ENCODE measurements at places on chromosomes 7 and 10.

DNA sequence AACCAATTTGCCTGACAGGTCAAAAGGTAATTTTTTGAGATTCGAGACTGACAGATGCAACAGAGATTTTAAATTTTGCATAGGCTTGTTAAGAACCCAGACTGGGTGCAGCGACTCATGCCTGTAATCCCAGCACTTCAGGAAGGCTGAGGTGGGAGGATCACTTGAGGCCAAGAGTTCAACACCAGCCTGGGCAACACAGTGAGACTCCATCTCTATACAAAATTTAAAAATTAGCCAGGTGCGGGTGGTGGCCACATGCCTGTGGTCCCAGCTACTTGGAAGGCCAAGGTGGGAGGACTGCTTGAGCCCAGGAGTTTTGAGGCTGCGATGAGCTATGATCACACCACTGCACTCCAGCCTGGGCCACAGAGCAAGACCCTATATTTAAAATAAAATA is 34.6 kb downstream of the AMZ1 start:
- DNase-seq: no peak

DNA sequence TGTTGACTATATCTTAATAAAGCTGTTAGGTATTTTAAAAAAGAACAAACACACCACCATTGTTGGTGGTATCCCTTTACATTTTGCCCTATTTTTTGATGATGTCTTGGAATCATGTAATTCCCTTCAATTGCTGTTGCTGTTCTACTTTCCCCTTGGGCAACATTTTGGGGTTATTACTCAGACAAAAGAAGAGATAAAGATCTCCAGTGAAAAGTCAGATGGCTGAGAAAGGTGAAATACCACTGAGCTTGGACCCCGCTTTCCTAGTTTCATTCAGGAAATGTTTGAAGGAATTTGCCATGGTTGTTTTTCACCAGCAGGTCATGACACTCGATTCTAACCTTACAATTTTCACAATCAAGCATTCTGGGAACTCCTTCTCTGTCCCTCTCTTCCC is 84.6 kb downstream of the MACC1 start:
- DNase-seq: no peak

GRCh38 chr7:134660242-134660785 is 13.7 kb downstream of the BPGM start:
- DNase-seq: no peak

DNA sequence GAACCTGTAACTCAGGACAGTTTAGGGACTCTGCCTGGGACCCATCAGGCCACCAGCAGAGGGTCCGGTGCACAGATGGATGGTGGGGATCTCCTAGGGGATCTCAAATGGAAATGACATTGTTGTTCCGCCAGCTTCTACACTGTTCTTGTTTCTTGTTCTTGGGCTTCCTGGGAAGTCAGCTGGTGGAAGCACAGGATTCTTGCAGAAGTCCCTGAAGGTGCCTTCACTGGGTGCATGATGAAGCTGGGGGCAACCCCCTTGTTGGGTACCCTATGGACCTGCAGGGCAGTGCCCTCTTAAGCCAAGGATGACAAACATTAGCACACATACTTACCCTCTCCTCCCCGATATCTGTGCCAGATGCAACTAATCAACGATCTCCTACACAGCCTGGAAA is 18.6 kb downstream of the SFTPD start:
- DNase-seq: no peak

- peak; percentile 60 for DNase-seq
These were observed 918 bp upstream of the RPEL1 start for GRCh38 chr10:103244666-103245271.

GRCh38 chr7:81769891-81770727 is at the start of gene HGF:
TSS of gene HGF (minus strand) at chr7:81770047. CDS start at chr7:81769971, 76 bp downstream.
- DNase-seq: no peak

- DNase-seq: no peak
These were observed 216.7 kb upstream of the KLF14 start for GRCh38 chr7:130950741-130951140.

DNA sequence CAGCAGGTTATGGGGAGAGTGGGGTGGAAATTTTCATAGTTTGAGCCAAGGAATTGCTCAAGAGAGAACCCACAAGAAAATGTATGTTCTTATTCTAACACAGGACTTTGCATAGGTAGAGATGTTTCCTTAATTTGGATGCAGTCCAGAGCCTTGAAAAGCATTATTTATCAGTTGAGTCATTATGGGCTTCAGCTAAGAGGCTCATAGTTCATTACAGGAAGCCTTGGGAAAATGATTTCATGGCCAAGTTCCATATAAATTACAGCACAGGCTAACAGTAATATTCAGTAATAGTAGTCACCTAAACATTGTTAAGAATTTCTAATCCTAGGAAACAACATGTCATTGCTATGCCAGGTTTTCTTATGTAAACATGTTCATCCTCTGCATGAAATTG is 131.1 kb upstream of the PTPRZ1 start:
- no peak for DNase-seq

DNA sequence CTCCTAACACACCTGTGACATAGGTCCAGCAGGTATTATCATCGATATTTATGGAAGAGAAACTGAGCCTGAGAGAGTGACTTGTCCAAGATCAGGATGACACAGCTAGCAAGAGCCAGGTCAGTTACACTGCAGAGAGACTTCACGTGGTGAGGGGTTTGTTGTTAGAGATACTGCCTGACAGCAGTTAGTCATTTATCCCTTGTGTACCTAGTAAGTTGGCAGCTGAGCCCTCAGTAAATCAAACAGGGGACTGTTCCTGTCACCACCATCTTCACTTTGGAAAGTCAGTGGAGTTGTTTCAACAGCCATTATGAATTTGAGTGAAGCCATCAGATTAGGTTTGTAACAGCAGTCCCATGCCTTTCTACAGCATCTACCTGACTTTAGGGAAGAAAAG is 87.5 kb upstream of the GATA3 start:
- no peak for DNase-seq

GRCh38 chr7:24877790-24878311 is 102.1 kb downstream of the OSBPL3 start:
- no peak for DNase-seq

GRCh38 chr7:129690701-129691100 is 79.2 kb downstream of the NRF1 start:
- DNase-seq: no peak

- DNase-seq: no peak
These were observed 92.9 kb downstream of the AHR start for GRCh38 chr7:17391366-17391765.

- DNase-seq: no peak
These were observed 203.6 kb downstream of the VTI1A start for GRCh38 chr10:112650588-112651030.

- DNase-seq: no peak
These were observed 1.8 kb downstream of the HOXA2 start for GRCh38 chr7:27100694-27101170.

DNA sequence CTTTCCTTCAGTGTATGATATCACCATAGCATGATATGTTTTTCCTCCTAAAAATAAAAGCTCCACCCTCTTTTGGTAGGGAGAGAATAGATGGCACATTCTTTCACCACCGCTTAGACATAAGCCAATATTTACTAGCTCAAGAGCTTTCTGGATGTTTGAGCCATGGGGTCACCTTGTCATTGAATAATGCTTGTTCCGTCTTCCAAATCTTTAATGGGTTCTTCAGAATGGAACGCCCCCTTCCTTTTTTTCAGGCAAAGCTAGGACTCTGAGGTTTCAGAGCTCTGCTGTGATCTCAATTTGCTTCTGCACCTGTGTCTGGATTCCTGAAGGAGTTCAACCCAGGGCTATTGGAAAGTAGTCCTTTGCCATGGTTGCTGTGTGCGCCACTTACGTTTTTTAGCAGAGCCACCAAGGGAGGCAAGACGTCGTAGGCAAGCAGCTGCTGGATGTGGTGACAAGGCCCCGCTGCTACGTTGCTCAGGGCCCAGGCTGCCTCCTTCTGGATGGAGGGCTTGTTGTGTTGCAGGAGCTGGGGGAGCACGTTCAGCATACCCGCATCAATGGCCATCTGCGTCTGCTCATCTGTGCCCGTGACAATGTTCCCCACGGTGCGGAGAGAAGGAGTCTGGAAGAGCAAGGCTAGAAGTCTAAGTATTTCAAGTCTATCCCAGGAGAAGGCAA is 23.2 kb downstream of the KPNA7 start:
- DNase-seq: no peak

DNA sequence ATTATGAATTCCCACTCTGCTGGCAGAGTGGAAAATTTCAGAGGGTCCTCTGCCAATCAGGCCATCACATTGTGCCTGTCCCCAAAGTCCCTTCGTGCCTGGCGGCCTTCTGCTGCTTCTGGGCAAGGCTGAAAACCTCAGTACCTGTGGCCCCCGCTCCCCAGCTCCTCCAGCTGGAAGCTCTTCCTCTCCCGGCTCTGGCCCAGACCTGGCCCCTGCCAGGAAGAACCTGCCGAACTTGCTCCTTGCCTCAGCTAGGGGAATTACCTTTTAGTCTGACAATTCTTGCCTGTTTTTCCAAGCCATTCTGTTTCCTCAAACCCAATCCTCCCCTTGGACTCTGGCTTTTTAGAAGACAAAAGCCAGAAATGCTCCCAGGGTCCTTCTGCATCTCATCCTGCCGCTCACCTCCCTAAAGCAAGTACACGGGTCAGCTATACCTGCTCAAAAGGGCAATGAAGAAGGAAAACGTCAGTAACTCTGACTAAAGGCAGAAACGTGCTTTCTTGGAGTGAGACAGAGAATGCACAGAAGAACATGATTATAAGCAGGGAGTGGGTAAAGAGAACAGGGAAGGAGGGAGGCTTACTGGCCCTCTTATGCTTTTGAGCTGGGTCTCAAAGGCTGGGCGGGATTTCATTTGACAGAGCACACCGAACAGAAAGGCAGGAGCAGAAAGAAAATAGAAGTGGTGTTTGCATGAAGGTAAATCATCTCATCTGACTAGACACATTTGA is 28.1 kb upstream of the TRIL start:
- no peak for DNase-seq

DNA sequence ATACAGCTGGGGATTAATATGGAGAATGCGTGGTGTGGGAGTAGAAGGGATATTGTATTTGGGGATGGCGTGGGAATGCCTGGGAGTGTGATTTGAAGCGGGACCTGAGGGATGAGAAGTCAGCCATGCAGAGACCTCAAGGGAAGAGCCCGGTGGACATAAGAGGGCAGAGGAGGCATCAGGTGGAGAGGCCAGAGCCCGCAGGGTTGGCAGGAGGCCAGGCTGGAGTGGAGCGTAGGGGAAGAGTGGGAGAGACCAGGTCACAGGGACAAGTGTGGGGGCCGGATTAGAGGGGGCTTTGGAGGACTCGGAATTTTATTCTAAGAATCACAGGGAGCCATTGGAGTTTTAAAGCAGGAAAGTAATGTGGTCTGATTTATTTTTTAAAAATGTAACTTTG is 2.0 kb downstream of the NDUFB2 start:
- DNase-seq: no peak

DNA sequence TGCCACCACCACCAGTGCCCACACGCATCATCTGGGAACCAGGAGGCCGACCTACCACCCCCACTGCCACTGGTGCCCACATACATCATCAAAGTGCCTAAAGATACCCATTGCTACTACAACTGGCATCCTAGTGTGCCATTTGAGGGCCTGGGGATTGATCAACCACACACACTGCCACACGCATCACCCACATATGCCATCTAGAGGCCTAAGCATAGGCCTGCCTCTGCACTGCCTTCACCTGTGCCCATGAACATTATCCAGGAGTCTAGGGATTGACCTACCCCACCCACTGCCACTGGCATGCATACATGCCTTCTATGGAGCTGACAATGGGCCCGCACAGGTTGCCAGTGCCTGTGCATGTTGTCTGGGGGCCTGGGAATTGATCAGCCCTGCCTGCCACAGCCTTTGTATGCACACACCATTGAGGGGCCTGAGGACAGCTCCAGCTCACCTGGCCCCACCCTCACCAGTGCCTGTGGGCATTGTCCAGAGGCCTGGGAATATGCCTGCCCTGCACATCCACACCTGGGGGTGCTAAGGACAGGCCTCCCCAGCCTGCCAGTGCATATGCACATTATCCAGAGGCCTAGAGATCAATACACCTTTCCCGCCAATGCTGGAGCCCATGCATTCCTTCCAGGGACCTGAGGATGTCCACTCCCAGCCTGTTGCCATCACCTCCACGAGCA is 64.3 kb upstream of the TRIL start:
- DNase-seq: no peak

DNA sequence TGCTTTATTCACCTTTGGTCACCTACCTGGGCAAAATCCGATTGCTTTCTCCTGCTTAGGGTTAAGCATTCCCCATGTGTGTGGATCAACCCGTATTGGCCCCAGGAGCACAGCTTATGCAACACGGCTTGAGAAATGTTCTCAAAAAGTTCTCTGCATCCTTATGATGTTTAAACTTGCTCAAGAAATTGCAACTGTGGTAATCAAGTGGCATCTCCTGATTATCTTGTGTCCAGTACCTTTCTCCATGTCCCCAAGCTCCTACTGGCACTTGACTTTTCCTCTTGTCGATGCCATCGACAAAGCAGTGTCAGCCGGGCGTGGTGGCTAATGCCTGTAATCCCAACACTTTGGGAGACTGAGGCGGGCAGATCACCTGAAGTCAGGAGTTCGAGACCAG is 4.7 kb upstream of the PKD2L1 start:
- no peak for DNase-seq

- peak; percentile 12 for DNase-seq
These were observed 1.5 kb downstream of the DOCK4 start for GRCh38 chr7:112204499-112205342.

- no peak for DNase-seq
These were observed 33.7 kb downstream of the CFAP58 start for GRCh38 chr10:104387130-104387888.

DNA sequence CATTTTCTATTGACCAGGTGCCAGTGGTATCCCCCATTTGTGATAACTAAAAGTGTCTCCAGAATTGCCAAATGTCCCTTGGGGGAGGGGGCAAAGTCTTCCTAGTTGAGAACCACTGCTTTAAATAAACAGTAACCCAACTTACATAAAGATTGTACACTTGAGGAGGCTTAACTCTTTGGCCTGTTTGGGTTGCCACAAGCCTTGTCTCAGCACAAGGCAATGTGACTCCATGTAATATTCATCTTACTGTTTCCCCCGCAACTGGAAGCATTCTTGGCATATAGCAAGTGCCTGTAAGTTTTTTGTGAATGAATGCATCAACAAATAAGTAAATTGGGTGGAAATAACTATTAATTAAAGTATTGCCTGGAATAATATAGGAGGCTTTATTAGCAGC is 108.3 kb downstream of the ANK3 start:
- DNase-seq: no peak

DNA sequence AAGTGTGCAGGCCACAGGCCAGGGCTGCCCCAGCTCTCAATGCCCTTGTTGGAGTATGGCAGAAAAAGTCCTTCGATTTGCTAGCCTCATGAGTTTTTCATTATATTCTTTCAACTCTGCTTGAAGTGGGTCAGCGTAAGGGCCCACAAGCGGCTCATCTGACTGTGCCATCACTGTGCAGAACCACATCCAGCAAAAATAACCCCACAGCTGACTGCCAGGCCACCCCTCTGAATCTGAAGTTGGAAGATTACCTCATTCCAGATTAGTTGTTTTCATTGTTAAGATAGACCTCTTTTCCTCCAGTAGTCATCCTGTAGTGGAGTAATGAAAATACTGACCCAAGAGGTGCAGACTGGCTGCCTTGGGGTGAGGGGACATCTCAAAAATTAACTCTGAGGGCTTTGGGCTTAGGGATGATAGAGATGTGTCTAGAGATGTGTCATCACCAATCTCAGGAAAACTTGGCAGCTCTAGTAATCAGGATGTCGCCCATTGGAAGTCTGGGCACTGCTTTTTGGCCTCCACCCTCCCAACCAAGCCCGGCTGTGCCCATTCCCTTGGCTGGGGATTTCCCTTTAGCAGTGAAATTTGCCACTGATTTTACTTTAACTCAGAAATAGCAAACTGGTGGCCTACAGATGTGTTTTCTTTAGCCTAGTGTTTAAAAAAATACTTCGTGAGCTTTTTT is 164.3 kb downstream of the LCOR start:
- DNase-seq: no peak

Data from GDM1 (cell line).